ENCODE measurements at places on chromosomes 4 and X. TPM values are rescaled to one million over a fixed set of nuclear protein-coding genes. Genes with fewer than 3 reads are reported as not detected.
A peak's percentile ranks its signal among the peaks of the same experiment; 100 is the strongest.

DNA sequence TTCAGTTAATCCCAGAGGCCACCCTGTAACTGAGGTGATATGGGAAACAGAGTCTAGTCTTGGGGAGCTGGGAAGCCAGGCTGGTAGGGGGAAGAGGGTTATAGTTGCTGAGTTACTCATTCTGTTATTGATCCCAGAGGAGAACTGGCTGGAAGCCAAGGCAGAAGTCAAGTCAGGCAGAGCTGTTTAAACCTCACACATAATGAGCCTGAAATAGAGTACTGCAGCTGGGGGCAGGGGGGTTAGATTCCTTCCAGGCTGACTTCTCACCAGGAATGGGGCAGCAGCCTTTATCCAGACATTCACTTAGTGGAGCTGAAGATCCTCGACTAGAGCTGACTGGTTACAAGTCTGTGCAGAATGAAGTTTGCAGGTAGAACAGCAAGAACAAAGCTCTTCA is 144.9 kb downstream of the C4orf33 start:
- DNase-seq, result peak; percentile 6
- no peaks in the 10 kb centered on the region for H3K4me1 ChIP-seq
- no peak overlapping the region for H3K4me3 ChIP-seq
- no peaks in the 10 kb centered on the region for H3K36me3 ChIP-seq
- H3K27me3 ChIP-seq, result no peaks in the 10 kb centered on the region

- no peak overlapping the region for H3K27ac ChIP-seq
- no peaks in the 10 kb centered on the region for H3K27me3 ChIP-seq
- no peaks in the 10 kb centered on the region for H3K4me1 ChIP-seq
- no peak for DNase-seq
- H3K4me3 ChIP-seq, result no peak overlapping the region
Observed at GRCh38 chr4:90181644-90182043, 54.5 kb downstream of the CCSER1 start.

- no peak overlapping the region for H3K4me3 ChIP-seq
- no peak overlapping the region for H3K27ac ChIP-seq
- H3K4me1 ChIP-seq, result no peaks in the 10 kb centered on the region
Observed at GRCh38 chrX:21479695-21480270, 105.6 kb downstream of the CNKSR2 start.

- no peaks in the 10 kb centered on the region for H3K36me3 ChIP-seq
- no peak overlapping the region for H3K4me3 ChIP-seq
- H3K27me3 ChIP-seq, result peaks cover 4% of the 10 kb centered on the region
- no peaks in the 10 kb centered on the region for H3K4me1 ChIP-seq
Observed at GRCh38 chr4:121990489-121990888, 38.6 kb upstream of the TRPC3 start.

GRCh38 chr4:37978248-37978924 is 18.2 kb downstream of the PTTG2 start:
- no peak overlapping the region for H3K27ac ChIP-seq
- H3K4me1 ChIP-seq, result peaks cover 17% of the 10 kb centered on the region
- peak overlapping the region; percentile 73 for H3K4me3 ChIP-seq
- peak; percentile 35 for DNase-seq
- no peaks in the 10 kb centered on the region for H3K27me3 ChIP-seq

GRCh38 chr4:48640699-48641098 is 139.4 kb downstream of the FRYL start:
- no peak overlapping the region for H3K4me3 ChIP-seq
- no peak for DNase-seq
- H3K27ac ChIP-seq, result no peak overlapping the region
- H3K4me1 ChIP-seq, result peaks cover 7% of the 10 kb centered on the region
- H3K27me3 ChIP-seq, result no peaks in the 10 kb centered on the region

DNA sequence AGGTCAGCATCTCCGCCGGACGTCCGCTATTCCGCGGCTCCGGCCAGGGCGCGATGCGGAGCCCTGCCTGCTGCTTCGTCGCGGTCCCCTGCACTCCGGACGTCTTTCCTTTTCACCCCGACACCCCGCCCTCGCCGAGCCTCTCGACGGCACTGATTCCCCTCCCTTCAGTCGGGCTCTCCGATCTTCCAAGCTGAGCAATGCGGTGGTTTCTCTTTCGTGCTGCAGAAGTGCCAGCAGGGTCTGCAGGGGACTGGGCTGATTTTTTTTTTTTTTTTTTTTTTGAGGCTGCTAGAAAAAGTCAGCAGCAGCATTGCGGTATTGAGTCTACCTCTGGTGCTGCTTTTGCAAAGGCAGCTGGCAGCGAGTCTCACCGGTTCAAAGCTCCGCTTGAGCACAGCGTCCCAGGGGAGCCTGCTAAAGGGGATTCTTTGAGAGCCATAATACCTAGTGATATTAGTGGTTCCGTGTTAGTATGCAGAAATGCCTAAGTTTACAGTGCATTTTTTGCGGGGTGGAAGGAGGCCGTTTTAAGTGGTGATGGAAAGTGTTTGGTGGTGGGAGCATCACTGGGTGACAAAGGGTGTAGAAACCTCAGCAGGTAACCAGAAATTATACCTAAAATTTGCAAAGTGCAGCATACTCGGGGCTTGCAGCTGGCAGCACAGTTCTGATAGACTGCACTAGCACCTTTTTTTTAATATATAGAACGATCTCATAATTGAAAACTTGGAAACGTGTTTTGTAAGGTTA is 969 bp downstream of the STIM2 start:
- peak overlapping the region; percentile 71 for H3K4me3 ChIP-seq
- peaks cover 9% of the 10 kb centered on the region for H3K27me3 ChIP-seq
- DNase-seq, result peak; percentile 87
- peaks cover 57% of the 10 kb centered on the region for H3K4me1 ChIP-seq

- peak; percentile 67 for DNase-seq
- no peaks in the 10 kb centered on the region for H3K36me3 ChIP-seq
- peaks cover 45% of the 10 kb centered on the region for H3K27me3 ChIP-seq
- peaks cover under 1% of the 10 kb centered on the region for H3K4me1 ChIP-seq
- no peak overlapping the region for H3K27ac ChIP-seq
Observed at GRCh38 chr4:176791591-176792325, 964 bp downstream of the VEGFC start.

GRCh38 chr4:183080372-183081115 is 18.5 kb upstream of the WWC2 start:
- peaks cover 4% of the 10 kb centered on the region for H3K4me1 ChIP-seq
- DNase-seq, result no peak
- H3K4me3 ChIP-seq, result no peak overlapping the region
- no peak overlapping the region for H3K27ac ChIP-seq
- no peaks in the 10 kb centered on the region for H3K27me3 ChIP-seq
- no peaks in the 10 kb centered on the region for H3K36me3 ChIP-seq

- no peaks in the 10 kb centered on the region for H3K36me3 ChIP-seq
- no peak overlapping the region for H3K4me3 ChIP-seq
- no peaks in the 10 kb centered on the region for H3K27me3 ChIP-seq
- DNase-seq, result no peak
- no peaks in the 10 kb centered on the region for H3K4me1 ChIP-seq
- no peak overlapping the region for H3K27ac ChIP-seq
Observed at GRCh38 chrX:74525116-74525515, 89.3 kb downstream of the RLIM start.

DNA sequence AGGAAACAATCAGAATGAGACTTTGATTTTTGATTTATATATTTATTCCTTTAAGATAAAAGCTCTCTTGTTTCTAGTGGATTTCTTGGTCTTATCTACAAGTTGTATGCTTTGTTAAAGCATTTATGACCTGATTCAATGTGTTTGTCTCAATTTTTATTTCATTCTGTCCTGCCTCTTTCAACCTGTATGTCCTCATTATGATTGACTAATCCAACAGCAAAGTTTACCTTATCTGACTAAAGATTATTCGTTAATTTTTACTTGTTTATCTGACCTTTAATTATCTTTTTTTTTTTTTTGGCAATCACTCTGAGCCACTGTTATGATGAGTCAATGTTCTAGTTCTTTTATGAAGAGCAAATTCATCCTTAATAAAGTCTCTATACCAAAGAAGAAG is 54.9 kb downstream of the UGT2A3 start:
- H3K27me3 ChIP-seq, result no peaks in the 10 kb centered on the region
- no peak overlapping the region for H3K27ac ChIP-seq

DNA sequence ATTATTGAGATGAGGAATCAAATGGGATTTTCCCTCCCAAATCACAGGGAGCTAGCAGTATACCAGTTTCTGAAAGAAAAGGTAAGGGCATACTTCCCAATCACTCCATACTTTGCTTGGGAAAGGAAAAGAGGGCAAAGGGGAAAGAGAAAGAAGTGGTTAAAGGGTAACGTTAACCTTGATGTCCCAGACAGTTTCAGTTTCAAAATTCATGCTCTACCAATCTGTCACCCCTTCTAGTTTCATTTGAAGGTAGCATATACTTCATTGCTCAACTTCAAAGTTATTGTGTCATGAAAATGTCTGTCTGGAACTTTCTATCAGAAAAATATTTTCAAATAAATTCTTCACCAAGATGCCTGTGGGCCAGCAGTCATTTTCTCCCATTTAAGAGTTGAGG is 16.0 kb downstream of the TNMD start:
- DNase-seq, result no peak
- no peaks in the 10 kb centered on the region for H3K36me3 ChIP-seq
- H3K4me1 ChIP-seq, result no peaks in the 10 kb centered on the region

GRCh38 chr4:74324262-74324661 is 16.0 kb downstream of the EPGN start:
- no peaks in the 10 kb centered on the region for H3K36me3 ChIP-seq
- no peak overlapping the region for H3K4me3 ChIP-seq
- H3K27me3 ChIP-seq, result no peaks in the 10 kb centered on the region
- peaks cover 10% of the 10 kb centered on the region for H3K4me1 ChIP-seq
- DNase-seq, result no peak
- no peak overlapping the region for H3K27ac ChIP-seq

GRCh38 chr4:52869196-52869595 is 7.1 kb downstream of the RASL11B start:
- no peak for DNase-seq
- peaks cover 21% of the 10 kb centered on the region for H3K4me1 ChIP-seq
- H3K4me3 ChIP-seq, result no peak overlapping the region
- no peaks in the 10 kb centered on the region for H3K36me3 ChIP-seq
- no peaks in the 10 kb centered on the region for H3K27me3 ChIP-seq
- no peak overlapping the region for H3K27ac ChIP-seq

DNA sequence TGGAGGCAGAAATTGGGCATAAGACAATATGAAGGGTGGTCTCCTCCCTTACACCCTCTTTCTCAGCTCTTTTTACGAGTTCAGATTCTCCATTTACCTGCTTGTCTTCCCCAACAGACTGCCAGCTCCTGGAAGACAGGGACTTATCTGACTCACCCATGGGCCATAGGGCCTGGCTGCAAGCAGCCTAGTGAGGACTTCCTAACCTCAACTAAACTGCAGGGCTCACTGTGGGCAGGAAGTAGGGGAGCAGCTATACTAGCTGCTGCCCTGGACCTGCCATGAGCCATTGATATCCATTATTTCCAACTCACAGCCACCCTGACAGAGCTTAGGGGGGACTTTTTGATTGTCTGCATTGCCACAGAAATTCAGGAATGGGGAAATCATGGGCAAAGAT is 11.5 kb upstream of the ZNF718 start:
- H3K27me3 ChIP-seq, result no peaks in the 10 kb centered on the region
- H3K27ac ChIP-seq, result no peak overlapping the region
- DNase-seq, result no peak
- no peak overlapping the region for H3K4me3 ChIP-seq
- H3K36me3 ChIP-seq, result no peaks in the 10 kb centered on the region
- no peaks in the 10 kb centered on the region for H3K4me1 ChIP-seq

GRCh38 chr4:111480510-111480909 is 664.7 kb upstream of the FAM241A start:
- H3K4me1 ChIP-seq, result no peaks in the 10 kb centered on the region
- H3K27ac ChIP-seq, result no peak overlapping the region

DNA sequence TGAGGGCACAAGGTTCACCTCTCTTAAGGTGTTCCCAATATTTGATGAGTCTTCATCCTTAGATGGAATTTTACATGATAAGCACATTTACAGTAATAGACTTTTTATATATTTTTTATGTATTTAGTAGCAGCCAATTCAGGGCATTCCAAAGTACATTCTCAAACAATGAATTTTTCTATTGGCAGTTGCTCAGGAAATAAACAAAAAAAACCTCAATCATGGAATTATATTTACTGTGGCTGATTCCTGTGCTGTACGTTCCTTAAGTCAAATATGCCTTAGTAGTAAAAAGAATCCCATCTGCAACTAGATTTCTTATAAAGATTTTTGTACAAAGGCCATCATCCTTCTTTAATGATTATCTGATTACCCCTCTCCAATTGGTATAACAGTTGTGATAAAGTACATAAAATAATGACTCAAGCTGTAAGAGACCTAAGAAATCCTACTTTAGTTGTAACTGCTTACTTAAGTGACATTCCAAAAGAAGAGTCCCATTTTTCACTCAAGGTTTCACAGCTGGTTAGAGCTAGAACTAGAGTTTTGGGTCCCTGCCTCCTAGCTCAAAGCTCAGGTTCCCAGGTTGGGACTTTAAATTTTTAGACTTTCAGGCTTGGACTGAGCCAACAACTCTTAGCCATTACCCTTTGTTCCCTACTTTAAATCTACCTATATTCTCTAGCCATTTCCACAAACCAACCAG is 152.7 kb downstream of the FHIP1A start:
- no peaks in the 10 kb centered on the region for H3K27me3 ChIP-seq
- no peak overlapping the region for H3K4me3 ChIP-seq
- H3K36me3 ChIP-seq, result no peaks in the 10 kb centered on the region
- DNase-seq, result no peak

DNA sequence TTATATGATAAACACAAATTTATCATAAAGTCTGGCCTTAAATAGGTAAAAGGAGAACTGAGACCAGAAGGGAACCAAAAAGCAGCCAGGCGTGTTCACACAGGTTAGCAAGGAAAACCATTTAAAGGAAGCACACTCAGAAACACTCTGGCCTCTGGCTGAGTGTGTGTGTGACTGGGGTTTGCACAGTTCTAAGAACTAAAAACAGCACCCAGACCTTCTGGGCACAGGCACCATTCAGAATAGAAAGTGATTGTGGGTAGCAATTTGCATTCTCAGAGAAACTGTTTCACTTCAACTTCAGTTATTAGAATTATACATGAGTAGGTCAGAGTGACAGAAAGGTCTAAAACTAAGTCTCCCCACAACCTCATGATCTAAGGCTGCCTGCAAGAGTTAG is 10.0 kb downstream of the GPR82 start:
- no peaks in the 10 kb centered on the region for H3K36me3 ChIP-seq
- H3K27me3 ChIP-seq, result no peaks in the 10 kb centered on the region

- no peak overlapping the region for H3K27ac ChIP-seq
- H3K27me3 ChIP-seq, result no peaks in the 10 kb centered on the region
- no peaks in the 10 kb centered on the region for H3K36me3 ChIP-seq
- no peak overlapping the region for H3K4me3 ChIP-seq
- no peak for DNase-seq
Observed at GRCh38 chrX:150258176-150258425, 105.0 kb upstream of the MAMLD1 start.

Gene CTAG1A
- not detected for total RNA-seq

Gene TLR1
- 0.03 TPM for total RNA-seq

Gene FAT1
- 400 TPM for total RNA-seq

Gene XAGE2
- not detected for total RNA-seq

Gene RAB39B
- total RNA-seq, result 8.7 TPM

Gene UNC5C
- total RNA-seq, result 0.15 TPM

Gene SSX4
- not detected for total RNA-seq
